ENCODE measurements at places on chromosomes 1 and 21. TPM values are rescaled to one million over a fixed set of nuclear protein-coding genes. Genes with fewer than 3 reads are reported as not detected.
A peak's percentile ranks its signal among the peaks of the same experiment; 100 is the strongest.

DNA sequence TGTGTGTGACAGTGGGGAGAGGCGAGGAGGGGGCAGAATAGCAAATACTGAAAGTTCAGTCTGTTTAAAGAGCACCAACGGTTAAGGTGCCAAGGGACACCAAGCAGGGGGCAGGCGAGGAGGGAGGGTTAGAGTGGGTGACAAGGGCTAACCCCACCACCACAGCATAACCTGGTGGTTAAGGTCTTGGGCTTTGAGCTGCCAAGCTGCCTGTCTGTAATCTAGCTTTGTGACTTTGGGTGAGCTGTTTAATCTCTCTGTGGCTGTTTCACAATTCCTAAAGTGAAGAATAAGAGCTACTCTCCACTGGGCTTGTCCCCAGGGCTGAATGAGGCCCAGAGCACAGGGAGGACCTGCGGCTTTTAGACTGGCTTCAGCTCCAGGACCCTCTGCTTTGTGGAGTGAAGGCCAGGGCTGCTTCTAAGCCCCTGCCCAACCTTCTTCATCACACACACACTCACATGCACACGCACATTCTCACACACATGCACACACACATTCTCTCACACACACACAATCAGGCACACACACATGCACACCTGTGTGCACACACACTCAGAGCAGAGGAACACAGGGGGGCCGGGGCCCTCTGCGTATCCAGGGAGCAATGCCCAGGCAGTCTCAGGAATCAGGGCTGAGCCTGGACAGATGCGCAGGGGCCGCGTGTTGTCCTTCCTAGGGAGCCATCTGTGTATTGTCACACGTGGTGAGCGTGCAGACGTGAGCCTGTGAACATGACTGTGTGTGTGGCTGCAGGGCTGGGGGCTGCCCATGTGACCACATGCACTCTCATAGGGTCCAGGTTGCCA is 101.6 kb upstream of the TARDBP start:
- DNase-seq, result no peak

DNA sequence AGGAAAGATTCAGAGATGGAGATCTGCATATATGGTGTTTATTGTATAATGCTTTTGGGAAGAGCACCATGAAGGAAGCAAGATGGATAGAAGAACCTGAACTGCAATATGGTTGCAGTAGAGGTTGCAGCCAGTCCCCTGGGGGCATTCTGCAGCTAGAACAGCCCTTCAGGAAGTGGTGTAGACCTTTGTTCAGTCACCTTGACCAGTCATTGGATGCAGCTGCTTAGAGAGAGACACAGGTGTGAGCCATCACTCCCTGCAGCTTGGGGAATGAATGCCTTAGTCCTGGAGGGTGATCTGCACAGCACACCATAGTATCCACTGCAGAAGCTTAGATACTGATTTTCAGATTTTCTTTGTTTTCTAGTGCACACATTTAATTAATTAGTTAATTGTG is 42.3 kb downstream of the NEK7 start:
- no peak for DNase-seq

GRCh38 chr1:201098992-201099677 is 13.1 kb downstream of the CACNA1S start:
- peak; percentile 19 for DNase-seq

The SLC44A5 gene
- polyA plus RNA-seq, result 14.2 TPM

The DLGAP3 gene
- 4.0 TPM for polyA plus RNA-seq

The CLDN17 gene
- not detected for polyA plus RNA-seq

All from renal pelvis (tissue), 12 donors.